Tibial artery (tissue), 4 donors: ENCODE measurements at places on chromosomes 6 and 20.

DNA sequence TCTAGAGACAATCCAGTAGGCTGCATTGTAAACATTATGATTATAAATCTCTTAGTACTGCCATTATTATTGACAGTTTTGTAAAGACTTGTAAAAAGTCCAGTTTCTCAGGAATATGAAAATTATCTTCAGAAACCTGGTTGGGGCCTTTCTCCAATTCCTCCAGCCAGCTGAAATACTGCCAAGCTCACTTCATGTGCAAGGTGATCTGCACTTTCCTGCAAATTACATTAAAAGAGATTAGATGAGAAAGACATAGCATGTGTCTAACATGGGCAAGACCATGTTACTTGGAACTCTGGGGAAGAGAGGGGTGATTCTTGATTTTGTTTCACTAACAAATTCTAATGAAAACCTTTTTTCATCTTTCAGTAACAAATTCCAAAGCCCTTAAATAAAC is 24.0 kb downstream of the PGM3 start:
- H3K27ac ChIP-seq, result no peak overlapping the region
- DNase-seq, result no peak
- no peaks in the 10 kb centered on the region for H3K4me1 ChIP-seq
- no peaks in the 10 kb centered on the region for H3K27me3 ChIP-seq
- peaks cover 97% of the 10 kb centered on the region for H3K36me3 ChIP-seq

- H3K27ac ChIP-seq, result no peak overlapping the region
- H3K4me1 ChIP-seq, result peaks cover 14% of the 10 kb centered on the region
- H3K27me3 ChIP-seq, result no peaks in the 10 kb centered on the region
Measured at GRCh38 chr6:155157101-155157500, 106.7 kb upstream of the CLDN20 start.

DNA sequence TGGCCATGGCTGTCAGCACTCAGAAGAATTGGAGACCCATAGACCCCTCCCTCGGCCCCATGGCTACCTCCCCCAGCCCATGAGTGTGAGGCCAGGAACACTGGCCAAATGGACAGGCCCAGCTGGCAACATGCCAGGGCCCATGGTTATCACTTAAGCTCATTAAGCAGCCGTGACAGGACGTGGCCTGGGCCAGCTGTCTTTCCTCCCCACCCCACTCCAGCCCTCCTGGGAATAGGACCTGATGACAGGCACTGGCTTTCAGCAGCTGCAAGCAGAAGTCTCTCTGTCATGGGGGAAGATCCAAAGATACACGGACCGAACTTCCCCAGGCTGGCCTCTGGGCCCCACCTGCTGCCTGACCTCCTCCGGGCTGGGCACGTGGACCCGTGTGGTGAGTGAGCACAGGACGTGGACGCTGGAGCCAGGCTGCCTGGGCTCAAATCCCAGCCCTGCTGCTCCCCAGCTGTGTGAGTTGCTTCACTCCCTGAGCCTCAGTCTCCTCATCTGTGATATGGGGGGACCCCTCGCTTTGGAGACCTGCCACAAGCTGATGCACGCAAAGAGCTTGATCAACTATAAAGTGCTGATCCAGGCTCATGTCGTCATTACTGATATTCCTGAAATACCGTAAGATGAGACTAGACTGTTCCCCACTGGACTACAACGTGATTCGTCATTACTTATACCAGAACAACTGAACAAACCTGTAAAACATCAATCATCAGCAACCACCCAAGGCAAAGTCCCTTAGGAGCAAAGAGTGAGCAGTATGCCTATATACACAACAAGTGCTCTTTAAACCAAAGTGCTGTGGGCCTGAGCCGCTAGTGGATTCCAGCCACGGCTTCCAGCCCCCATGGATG is 22.0 kb upstream of the VSTM2L start:
- H3K27ac ChIP-seq, result no peak overlapping the region
- H3K4me3 ChIP-seq, result no peak overlapping the region
- H3K4me1 ChIP-seq, result no peaks in the 10 kb centered on the region
- no peaks in the 10 kb centered on the region for H3K36me3 ChIP-seq
- H3K27me3 ChIP-seq, result no peaks in the 10 kb centered on the region

- no peaks in the 10 kb centered on the region for H3K36me3 ChIP-seq
- peak overlapping the region; percentile 77 for H3K27ac ChIP-seq
- H3K4me3 ChIP-seq, result peak overlapping the region; percentile 76
- DNase-seq, result no peak
- H3K4me1 ChIP-seq, result peaks cover 34% of the 10 kb centered on the region
Measured at GRCh38 chr20:36155629-36155971, 1.1 kb downstream of the EPB41L1 start.

DNA sequence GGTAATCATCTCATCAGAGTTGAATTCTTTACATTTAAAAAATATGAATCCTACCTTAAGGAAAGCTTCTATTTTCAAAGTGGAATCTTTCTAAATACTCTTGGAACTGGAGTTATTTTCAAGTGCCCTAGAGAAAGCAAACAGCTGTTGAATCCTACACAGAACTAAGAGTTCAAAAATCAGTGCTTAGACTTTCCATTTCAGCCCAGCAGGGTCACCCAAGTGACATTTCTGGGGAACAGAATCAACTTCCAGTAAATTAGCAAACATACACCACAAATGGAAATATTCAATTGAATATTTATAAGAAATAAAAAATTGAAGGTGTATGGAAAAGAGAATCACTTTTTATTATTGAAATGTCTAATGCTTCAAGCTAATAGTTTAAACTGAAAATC is 427.7 kb upstream of the NOX3 start:
- no peak for DNase-seq

GRCh38 chr20:19539191-19539590 is 218.9 kb upstream of the RIN2 start:
- H3K4me3 ChIP-seq, result no peak overlapping the region
- H3K4me1 ChIP-seq, result peaks cover 5% of the 10 kb centered on the region
- no peaks in the 10 kb centered on the region for H3K36me3 ChIP-seq
- H3K27ac ChIP-seq, result no peak overlapping the region
- no peak for DNase-seq

GRCh38 chr20:14235355-14235754 is 102.1 kb downstream of the FLRT3 start:
- no peaks in the 10 kb centered on the region for H3K4me1 ChIP-seq
- DNase-seq, result no peak
- H3K27ac ChIP-seq, result no peak overlapping the region
- no peaks in the 10 kb centered on the region for H3K36me3 ChIP-seq

DNA sequence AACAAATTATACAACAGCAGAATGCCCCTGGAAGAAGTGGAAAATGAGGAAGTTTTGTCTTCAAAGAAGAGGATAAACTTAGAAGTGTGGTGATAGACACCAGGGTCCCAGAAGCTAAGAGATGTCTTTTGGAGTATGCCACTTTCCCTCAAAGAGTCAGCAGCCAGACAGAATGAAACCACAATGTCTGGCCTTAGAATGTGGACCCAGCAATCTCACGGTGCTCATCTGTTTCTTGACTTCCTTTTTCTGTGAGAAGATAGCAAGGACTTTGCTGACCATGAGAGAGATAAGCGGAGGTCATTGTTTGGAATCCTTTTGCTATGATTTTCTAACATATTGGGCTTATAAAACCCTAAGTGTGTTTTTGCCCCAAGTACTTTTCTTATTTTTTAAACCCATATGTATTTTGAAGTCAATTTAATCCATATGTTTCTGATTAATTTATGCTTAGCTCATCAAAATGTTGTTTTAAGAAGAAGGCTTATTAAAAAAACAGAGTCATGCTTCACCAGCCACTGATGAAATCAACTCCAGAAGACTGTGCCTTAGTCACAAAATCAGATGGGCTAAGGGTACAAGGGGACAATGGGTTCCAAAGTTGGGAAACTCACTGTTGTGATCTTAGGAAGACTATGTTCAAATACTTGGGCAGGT is 451.2 kb upstream of the JAG1 start:
- no peak for DNase-seq
- no peaks in the 10 kb centered on the region for H3K27me3 ChIP-seq
- H3K36me3 ChIP-seq, result no peaks in the 10 kb centered on the region
- no peak overlapping the region for H3K27ac ChIP-seq
- no peaks in the 10 kb centered on the region for H3K4me1 ChIP-seq
- H3K4me3 ChIP-seq, result no peak overlapping the region

- no peak overlapping the region for H3K27ac ChIP-seq
- H3K4me1 ChIP-seq, result peaks cover 15% of the 10 kb centered on the region
Measured at GRCh38 chr6:168314948-168315347, 4.6 kb downstream of the DACT2 start.

GRCh38 chr6:10463491-10464481 is 48.9 kb upstream of the TFAP2A start:
- peaks cover 3% of the 10 kb centered on the region for H3K27me3 ChIP-seq
- no peaks in the 10 kb centered on the region for H3K36me3 ChIP-seq
- no peaks in the 10 kb centered on the region for H3K4me1 ChIP-seq
- H3K4me3 ChIP-seq, result no peak overlapping the region
- no peak for DNase-seq
- no peak overlapping the region for H3K27ac ChIP-seq
